ENCODE measurements at places on chromosomes 6 and 20.

DNA sequence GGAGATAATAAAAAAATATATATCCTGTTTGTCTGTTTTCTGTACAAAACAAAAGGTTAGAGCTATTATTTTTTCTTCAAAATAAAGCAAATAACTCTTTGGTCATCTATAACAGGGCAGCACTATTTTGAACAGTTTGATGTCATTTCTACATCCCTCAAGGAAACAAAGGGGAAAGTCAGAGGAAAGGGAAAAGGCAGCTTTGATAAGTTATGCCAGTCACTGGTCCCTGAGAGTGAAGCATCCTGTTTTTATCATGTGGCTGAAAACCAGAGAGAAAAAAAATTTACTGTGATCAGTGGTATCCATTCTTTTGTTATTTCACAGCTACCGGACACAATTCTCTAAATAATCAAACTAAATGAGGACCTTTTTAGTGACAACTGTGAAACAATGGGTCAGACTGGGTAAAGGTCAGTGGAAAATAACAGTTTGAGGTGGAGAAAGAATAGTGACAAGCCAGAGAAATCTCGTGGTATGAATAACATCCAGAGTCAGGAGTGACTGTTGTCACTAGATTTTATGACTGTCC lies 356.0 kb downstream of the HDGFL1 start:
- DNase-seq = no peak

DNA sequence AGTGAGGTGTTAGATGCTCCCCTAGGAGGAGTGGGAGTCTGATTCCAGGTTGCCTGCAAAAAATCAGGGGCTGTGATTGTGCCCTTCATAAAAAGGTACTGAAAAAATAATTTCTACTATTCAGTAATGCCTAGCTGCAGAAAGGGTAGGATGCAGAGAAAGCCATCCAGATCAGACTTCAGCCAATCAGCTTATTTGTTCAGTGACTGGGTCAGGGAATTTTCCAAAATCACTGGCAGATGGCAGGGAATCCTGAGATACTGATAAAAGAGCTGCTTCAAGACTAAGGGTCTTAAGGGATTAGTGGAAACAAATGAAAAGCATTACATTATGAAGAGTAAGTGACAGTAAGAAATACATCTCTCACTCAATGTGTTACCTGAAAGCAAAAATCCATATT lies 42.8 kb upstream of the MTRF1L start:
- no peak for DNase-seq

DNA sequence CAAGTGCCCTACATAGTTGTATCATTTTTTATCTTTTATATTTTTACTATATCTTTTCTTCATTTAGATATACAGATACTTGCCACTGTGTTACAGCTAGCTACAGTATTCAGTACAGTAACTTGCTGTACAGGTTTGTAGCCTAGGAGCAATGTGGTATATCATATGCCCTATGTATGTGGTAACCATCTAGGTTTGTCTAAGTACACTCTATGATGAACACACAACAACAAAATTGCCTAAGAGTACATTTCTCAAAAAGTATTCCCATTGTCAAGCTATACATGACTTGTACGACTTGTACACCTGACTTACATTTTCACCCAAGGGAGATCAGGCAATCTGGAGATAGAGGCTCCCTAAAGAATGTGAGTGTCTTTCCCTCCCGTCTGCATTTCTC lies 8.2 kb downstream of the ELOVL5 start:
- no peak for DNase-seq

GRCh38 chr20:63690898-63691710 lies 5.3 kb upstream of the TNFRSF6B start:
- DNase-seq = no peak

- no peak for DNase-seq
These were observed 171.8 kb upstream of the AKAP12 start for GRCh38 chr6:151067684-151068596.

GRCh38 chr6:56242346-56242745 lies 5.0 kb downstream of the COL21A1 start:
- no peak for DNase-seq

DNA sequence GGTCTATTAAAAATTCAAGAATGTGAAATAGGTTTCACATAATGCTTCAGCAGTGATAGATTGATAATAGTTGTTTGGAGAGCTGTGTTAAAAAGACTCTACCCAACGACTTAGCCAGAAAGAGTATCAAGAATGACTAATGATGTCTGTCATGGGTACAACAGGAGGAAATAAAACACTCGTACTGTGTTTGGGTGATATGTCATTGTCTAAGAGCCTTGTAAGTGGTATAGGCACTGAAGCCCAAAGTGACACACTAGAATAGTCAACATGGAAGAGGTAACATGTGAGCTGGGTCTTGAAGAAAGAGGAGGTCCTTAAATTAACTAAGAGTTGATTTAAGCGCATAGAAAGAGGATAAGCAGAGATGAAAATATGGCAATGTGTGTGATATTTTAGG lies 471.8 kb upstream of the MAN1A1 start:
- DNase-seq = no peak

DNA sequence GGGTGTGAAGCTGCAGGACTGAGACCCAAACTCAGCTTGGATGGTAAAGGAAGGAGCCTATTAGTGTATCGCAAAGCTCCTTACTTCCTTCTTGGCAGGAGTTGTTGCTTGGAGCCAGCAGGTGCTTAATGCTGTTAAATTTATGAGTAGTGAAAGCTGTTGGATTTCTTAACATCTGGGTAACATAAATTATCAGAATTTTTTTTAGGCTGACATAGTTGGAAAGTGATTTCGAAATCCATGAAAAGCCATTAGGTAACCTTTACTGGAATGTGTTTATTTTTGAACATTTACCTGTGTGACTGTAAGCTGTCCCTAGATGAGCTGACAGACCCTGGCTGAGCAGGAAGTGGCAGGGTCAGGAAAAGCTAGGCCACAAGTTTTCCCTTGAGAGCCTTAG lies 470.4 kb upstream of the SLC35B3 start:
- DNase-seq = no peak

DNA sequence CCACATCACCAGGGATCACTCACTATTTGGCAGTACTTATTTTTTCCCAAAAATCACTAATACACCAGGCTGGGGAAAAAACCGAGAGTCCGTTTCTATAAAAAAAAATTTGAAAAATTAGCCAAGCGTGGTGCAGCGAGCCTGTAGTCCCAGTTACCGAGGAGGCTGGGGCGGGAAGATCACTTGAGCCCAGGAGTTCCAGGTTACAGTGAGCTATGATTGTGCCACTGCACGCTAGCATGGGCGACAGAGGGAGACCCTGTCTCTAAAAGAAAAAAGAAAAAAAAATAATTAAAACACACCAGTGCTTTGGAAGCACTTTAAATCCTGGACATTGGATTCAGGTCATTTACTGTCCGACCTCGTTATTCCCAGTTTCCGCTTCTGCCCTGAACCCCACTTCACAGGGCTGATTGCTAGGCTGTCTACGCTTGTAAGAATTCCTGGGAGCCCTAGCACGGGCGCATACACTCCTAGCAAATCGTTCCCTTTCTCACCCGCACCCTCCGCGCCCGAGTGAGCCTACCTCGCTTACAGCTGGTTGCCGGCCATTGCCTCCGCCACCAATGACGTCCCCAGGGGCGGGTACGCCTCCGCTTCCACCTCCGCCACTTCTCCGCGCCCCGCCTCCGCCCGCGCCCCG lies at the start of gene TPMT:
Gene TPMT (minus strand): TSS at position 571 of the 643 bp plus-strand sequence. CDS start 5,950 bp downstream, outside the sequence.
- DNase-seq = no peak

- no peak for DNase-seq
These were observed 84.6 kb upstream of the SPTLC3 start for GRCh38 chr20:12924126-12924525.

GRCh38 chr6:6596529-6597328 lies 8.2 kb downstream of the LY86 start:
- no peak for DNase-seq

DNA sequence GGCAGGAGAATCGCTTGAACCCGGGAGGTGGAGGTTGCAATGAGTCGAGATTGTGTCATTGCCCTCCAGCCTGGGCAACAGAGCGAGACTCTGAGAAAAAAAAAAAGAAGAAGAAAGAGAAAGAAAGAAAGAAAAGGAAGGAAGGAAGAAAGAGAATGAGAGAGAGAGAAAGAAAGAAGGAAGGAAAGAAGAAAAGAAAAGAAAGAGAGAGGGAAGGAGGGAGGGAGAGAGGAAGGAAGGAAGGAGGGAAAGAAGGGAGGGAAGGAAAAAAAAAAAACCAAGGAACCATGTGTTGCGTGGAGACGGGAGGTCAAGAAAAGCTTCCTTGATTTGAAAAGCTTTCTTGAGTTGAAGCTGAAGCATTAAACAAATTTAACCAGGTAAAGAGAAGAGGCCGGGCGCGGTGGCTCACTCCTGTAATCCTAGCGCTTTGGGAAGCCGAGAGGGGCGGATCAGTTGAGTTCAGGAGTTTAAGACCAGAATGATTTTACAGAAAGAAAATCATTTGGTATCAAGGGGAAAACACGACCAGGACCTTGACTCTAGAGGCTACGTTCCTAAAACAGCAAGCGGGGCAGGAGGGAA lies 90.5 kb upstream of the PRSS16 start:
- DNase-seq = no peak

DNA sequence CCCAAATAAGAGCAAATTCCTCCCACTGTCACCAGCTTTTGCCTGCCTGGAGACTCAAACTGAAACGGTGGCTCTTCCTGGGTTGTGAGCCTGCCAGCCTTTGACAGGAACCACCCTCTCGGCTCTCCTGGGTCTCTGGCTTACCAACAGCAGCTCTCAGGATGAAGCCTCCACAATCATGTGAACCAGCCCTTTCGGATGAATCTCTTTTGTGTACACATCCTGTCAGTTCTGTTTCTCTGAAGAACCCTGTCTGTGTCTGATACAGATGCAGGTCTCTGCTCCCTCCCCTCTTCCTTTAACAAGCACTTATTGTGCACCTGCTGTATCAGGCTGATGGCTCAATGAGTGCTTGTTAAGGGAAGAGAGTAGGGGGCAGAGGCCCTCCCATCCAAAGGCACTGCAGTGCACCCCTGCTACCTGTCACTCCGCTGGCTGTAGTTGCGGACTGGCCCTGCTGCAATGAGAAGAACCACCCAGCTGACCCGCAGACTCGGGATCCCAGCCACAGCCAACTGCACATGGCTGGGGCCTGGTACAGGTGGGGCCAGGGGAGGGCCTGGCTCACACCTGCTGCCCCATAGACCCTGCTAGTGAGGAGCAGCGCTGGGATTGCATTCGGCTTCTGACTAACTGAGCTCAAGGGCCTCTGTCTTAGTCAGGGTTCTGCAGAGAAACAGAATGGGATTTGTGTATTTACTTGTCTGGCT lies 120.1 kb upstream of the PMEPA1 start:
- DNase-seq = no peak

DNA sequence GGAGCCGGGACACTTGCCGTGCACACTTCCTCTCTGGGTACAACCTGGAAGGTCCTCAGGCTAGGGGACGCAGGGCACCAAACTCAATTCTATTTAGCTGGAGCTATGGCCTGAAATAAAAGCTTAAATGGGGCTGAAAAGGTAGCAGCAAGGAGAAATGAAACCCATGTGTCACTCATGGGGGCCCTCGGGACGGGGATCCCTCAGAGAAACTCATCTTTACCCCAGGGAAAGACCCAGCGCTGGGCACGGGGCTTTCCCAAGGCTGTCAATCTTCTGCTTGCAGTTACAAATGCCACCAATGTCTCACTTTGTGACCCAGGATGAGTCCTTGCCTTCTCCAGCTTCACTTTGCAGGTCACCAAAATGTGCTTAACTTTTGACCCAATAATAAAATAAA lies 16.5 kb downstream of the SNAI1 start:
- DNase-seq = no peak

- no peak for DNase-seq
These were observed 21.7 kb upstream of the CTNNBL1 start for GRCh38 chr20:37672143-37672542.

- DNase-seq = no peak
These were observed 81.2 kb downstream of the PXDC1 start for GRCh38 chr6:3670356-3670755.

- DNase-seq = no peak
These were observed 20.7 kb downstream of the METTL24 start for GRCh38 chr6:110337486-110337885.

DNA sequence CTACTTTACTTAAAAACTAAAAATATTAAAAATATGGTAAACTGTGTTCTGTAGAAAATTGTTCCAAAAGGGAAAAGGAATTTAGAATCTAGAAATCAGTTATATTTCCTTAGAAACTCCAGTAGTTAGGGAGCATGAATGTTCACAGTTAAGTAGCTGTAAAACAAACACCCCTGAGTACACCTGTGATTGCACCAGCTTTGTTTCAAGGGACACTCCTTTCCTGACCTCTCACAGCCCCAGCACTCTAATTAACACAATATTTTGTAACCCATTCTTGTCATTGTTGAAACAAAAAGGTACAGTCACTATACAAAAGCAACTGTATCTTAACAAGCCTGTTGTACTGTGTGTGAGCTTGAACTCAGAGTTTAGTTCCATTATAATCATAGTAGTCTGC lies 72.3 kb downstream of the NCOA7 start:
- no peak for DNase-seq

GRCh38 chr20:23349338-23350195 lies 1.0 kb upstream of the NXT1 start:
- peak; percentile 71 for DNase-seq

GRCh38 chr6:23365732-23366131 lies 760.3 kb upstream of the NRSN1 start:
- DNase-seq = no peak

DNA sequence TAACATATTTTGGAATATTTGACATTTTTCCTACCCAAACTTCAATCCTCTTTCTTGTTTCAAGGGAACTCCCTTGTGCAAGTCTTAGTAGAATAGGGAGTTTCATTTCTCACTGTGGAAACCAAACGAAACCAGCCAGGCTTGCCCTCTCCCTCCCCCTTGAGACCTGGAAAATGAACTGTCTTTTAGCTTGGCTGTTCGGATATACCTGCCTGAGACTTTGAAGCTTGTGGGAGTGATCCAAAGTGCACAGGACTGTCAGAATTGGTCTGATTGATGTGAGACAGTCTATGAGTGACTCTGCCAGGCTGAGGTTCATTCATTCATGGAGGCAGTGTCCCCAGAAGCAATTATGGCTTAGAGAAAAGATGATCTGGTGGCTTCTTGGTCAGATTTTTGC lies 388.1 kb downstream of the EPM2A start:
- DNase-seq = no peak

Data from activated effector memory CD4-positive, alpha-beta T cell treated with Interleukin-2 at 50 U/mL for 16 hours (primary cell).